ENCODE measurements at places on chromosomes 16 and 17.

GRCh38 chr16:4788910-4789309 is 765 bp upstream of the SEPTIN12 start:
- no peak for DNase-seq

DNA sequence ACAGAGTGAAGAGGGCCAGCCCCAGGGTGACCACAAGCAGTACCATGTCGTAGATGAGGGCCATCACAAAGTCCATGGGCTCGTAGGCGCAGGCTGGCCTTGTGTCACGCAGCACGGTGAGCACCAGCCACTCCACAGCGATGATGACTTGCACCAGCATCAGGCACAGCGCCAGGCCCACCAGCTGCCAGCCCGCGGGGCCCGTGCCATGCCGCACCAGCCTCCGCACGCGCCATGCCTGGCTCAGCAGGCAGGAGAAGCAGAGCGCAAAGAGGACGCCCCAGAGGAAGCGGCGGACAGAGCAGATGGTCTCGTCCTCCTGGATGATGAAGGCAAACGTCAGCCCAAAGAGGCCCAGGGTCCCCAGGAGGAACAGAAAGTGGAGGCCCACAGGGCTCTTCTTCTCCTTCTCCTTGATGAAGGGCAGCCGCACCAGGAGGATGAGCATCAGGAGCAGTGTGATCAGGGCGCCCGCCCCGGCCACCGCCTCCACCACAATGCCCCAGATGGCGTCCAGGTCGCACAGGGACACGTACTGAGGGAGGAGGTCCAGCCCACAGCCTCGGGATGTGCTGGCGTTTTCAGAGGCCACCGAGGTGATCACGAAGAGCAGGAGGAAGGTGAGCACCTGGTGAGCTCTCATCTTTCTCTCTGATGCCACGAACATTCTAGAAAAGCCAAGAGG is 12.3 kb downstream of the GPRC5B start:
- DNase-seq = no peak

DNA sequence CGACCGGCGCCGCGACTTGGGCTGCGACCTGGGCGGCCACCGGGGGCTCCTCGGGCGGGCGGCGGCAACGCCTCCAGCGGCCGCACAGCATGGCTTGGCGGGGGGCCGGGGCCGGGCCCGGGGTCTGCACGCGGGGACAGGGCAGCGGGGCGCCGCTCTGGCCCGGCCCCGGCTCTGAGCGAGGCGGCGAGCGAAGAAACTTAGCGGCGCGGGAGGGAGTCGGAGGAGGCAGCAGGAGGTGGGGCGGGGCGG is at the start of gene PLCD3:
Gene PLCD3 (minus strand): TSS at position 196 of the 252 bp plus-strand sequence. CDS start 105 bp downstream, at position 91.
- DNase-seq = no peak

- no peak for DNase-seq
Measured at GRCh38 chr16:49602201-49602975, 228.8 kb downstream of the C16orf78 start.

- no peak for DNase-seq
Measured at GRCh38 chr17:64001091-64001579, 3.0 kb downstream of the PRR29 start.

GRCh38 chr16:67661101-67661761 is 471 bp downstream of the PARD6A start:
- DNase-seq = no peak

GRCh38 chr16:80540516-80541305 is at the start of gene DYNLRB2:
Gene DYNLRB2 (plus strand): TSS chr16:80540993. CDS start chr16:80541077, 84 bp downstream.
- peak; percentile 90 for DNase-seq

- DNase-seq = no peak
Measured at GRCh38 chr17:50267074-50267841, 7.0 kb upstream of the TMEM92 start.

- DNase-seq = peak; percentile 57
Measured at GRCh38 chr17:29291163-29291752, 2.7 kb downstream of the NUFIP2 start.

DNA sequence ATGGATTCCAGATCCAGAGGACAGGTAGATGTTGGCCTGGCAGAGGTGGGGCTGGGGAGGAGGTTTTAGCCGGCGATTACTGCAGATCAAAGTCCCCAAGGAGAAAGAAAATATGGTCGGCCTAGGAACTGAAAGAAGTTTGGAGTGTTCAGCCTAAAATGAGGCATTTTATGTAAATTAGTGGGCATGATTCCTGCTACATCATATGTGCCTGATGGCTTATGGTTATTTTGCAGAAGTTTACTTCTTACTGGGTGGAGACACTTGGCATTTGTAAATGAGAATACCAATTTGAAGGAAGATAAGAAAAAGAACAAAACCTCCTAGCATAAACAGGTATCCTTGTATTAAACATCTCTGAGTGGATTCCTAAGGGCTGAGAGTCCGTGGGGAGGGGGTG is 149.3 kb downstream of the FOXL1 start:
- DNase-seq = no peak

- DNase-seq = no peak
Measured at GRCh38 chr17:68870976-68871375, 84.2 kb downstream of the ABCA8 start.

GRCh38 chr16:68065716-68066305 is 19.4 kb upstream of the NFATC3 start:
- no peak for DNase-seq

Data from naive B cell (primary cell).